ENCODE measurements at places on chromosomes 4 and X. TPM values are rescaled to one million over a fixed set of nuclear protein-coding genes. Genes with fewer than 3 reads are reported as not detected.

CFAP97 gene
- 24.0 TPM for total RNA-seq

SPRY1 gene
- total RNA-seq, result 42.2 TPM

CLGN gene
- 6.7 TPM for total RNA-seq

BRS3 gene
- total RNA-seq, result not detected

SLITRK4 gene
- 9.9 TPM for total RNA-seq

FRAS1 gene
- 20.9 TPM for total RNA-seq

SMIM43 gene
- total RNA-seq, result not detected

FAM236D gene
- not detected for total RNA-seq

DNA sequence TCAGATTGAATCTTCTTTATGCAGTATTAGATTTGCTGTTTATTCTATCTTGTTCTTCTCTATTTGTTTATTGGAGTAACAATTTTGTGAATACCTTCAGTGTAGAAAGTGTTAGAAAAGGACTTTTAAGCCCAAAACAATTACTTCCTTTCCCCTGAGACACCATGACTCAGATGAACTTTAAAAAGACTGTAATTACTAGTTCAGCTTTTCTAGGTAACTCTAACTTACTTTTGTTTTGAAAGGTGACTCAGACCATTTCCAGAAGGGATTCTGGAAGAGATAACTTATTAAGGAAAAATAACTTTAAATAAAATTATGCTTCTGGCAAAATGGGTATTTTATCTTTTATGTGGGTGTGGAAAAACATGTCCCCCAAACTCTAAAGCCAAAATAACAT, 561.5 kb upstream of the PCDH10 start:
- DNase-seq, result no peak

- DNase-seq, result no peak
These were observed 353.1 kb upstream of the BOD1L1 start for GRCh38 chr4:13980317-13981310.

DNA sequence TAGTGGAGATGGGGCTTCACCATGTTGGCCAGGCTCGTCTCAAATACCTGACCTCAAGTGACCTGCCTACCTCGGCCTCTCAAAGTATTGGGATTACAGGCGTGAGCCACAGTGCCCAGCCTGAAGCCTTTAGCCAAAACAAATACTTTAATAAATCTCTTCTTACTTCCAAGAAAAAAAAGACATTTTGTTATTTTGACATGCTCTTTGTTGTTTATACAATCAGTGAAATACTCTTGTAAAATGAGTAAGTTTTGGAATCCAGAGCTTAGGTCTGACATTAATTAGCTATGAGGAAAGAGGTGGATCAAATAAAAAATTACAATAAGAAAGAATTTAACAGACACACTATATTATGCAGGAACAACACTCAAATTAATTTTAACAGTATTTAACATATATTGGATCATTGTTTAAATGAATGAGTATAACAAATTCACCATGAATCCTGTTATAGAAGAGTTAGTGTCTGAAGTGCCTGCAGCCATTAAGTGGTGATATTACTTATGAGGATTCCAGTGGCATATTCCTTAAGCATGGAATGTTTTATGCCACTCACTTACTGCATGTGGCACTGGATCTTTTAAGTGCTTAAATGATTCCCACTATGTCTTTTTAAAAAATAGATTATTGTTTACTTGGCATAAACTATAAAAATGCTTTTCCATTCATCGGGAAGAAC, 260.1 kb upstream of the GIMD1 start:
- DNase-seq, result no peak

DNA sequence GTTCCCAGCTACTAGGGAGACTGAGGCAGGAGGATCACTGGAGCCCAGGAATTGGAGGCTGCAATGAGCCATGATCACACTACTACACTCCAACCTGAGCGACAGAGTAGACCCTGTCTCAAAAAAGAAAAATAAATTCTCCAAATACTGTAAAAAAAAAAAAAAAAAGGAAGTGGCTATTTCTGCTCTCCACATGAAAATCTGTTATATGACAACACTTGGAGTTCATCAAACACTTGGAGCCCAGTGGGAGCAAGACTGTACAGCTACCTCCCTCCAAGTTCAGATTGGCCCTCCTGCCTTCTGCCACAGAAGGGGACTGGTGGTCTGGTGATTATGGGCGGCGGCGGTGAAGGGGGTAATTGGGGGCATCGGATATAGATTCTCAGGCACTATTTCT, 9.0 kb upstream of the CLDN34 start:
- DNase-seq, result no peak

GRCh38 chr4:77665381-77666069, 59.9 kb downstream of the CXCL13 start:
- no peak for DNase-seq

DNA sequence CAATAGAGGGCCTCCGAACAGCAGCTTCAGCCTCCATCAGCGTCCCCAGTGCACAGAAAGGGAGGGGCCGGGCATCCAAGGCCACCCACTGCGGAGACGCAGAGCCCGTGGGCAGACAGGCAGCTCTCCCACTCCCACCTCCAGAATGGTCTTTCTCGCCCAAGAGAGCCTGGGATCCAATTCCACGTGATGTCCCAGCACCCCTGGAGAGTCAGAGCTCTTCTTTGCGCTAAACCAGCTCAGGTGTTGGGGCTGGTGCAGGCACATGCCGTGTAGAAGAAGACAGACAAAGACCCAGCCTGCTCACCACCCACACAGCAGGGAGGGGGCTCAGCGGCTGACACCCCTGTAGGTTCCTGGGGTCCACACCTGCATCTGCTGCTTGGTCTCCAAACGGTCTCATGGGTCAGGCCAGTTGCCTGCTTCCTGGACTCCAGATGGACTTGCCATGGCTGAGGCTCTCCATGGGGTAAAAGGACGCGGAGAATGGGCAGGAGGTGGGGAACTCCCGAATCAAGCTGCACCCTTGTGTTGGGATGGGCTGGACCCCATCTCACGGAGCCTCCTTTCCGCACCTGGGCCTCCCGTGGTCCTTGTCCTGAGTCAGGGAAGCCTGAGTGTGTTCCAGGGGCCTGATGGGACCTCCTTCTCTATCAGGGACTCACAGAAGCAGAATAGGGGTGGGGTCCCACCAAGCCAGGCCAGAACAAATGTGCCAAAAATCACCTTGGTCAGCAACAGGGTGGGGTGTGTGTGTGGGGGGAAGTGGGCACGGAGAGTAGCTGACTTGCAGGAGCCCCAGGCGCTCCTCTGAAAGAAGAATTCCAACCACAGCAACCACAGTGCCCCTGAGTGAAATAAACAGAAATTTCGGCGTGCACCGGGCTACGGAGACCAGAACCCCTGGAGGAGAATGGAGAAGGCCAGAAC, 11.6 kb upstream of the ASMTL start:
- DNase-seq, result no peak

GRCh38 chrX:140292961-140293360, 211.9 kb downstream of the SOX3 start:
- DNase-seq, result no peak

DNA sequence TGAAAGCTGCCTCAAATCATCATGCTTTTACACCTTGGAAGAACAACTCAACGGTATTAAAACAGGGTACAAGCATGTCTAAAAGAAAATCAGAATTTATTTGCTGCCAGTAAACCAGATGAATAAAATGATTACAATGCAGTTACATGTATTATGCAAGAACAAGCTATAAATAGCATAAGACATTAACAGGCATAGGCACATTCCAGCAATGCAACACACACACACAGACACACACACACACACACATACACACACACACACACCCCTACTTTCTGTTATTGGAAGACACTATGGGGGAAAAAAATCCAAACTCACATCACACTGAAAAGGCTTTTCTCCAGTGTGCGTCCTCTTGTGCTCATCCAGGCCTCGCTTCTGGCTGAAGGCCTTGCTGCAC, 212.5 kb downstream of the PRDM5 start:
- no peak for DNase-seq

GRCh38 chr4:143185253-143186107, 763 bp downstream of the USP38 start:
- DNase-seq, result peak; percentile 36

DNA sequence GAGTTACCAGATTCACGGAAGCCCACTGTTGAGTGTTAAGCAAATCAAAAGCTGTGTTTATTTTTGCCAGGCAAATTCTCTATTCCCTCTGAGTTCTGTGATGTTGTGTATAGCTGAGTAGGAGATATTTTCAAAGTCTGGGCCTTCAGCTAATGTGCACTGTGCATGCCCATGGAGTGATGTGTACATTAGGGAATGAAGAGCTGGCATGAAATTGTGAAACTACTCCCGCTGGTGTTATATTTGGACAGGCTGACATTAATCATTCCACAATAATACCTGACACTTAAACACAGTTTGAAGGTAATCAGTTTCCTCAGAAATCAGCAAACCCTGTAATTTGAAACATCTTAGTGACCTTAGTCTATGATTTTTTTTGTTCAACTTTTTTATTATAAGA, 88.1 kb upstream of the MBNL3 start:
- no peak for DNase-seq

DNA sequence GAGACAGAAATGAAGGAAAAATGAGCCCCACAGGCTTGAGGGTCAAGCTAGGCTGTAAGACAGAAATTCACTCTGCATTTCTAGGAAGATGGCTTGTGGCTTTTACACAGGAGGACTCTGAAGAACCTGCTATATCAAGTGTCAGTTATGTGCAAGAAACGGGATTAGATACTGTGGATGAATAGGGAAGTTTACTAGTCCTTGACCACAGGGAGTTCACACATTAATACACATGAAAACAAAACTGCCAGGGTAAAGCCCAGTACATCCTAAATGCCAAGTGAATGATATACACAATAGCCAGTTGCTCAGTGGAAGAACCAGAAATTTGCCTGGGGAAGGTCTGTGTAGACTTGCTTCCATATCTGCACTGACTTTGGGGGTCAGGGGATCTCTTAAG, 53.5 kb downstream of the TMEM131L start:
- no peak for DNase-seq

- no peak for DNase-seq
These were observed 97.7 kb downstream of the TMA16 start for GRCh38 chr4:163592212-163592611.

DNA sequence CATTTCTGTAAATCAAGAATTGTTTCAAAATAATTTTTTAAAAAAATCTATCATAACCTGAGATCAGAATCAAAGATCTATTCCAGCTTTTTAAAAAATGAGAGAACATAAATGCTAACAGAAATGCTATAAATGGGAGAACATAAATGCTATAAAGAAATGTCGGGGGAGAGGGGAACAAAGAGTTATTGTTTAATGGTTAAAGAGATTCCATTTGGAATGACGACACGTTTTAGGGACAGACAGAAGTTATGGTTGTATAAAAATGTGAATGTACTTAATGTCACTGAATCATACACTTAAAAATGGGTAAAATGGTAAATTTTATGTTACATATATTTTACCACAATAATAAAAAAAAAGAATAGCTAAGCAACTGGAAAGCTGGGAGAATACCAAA, 127.1 kb downstream of the ATRX start:
- no peak for DNase-seq

DNA sequence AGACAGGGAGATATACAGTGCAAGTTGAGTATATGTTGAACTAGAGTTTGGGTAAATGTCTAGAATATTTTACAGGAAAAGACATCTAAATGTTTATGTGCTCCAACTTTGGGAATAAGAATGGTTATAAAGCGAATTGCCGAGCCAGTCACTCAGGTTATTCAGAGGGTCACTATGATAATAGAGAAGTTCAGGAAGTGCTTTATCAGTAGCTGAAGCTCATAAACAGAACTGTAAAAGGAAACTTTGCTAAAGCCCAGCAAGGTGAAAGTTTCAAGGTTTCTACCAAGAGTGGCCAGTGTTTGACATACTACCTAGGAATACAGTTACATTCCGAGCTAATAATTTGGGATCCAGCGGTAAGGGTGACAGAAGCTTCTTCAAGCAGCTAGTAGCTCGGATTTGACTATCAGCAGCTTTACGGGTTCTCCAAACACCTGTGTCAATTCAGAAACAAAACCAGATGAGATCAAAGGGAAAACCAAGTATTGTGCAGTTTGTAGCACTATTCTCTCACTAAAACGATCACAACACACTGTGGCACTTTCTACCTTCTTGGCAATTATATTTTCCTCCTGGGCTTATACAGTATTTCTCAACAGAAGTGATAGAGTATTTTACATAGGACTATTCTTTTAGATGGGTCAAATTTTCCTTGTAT, 17.2 kb upstream of the BCLAF3 start:
- no peak for DNase-seq

GRCh38 chrX:110381216-110381615, 22.6 kb downstream of the RTL9 start:
- DNase-seq, result no peak

- DNase-seq, result no peak
These were observed 201.7 kb upstream of the ADAMTS3 start for GRCh38 chr4:72770708-72771107.

GRCh38 chrX:150007356-150007755, 69.1 kb upstream of the EOLA2 start:
- no peak for DNase-seq

DNA sequence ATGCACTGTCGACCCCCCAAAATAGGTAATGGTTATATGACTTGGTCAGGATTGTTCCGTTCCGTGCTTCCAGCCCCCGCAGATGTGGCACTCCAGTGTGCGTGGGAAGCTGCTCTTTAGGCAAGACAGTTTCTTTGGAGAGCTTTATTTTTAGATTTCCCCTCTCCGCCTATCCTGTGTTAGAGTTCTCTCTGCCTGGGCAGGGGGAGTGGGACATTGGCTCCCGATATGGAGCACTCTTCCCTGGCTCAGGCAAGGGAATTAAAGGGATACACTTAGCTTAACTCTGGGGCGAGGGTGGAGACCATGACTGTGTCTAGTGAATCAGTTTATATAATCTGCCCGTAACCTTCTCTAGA, 36.0 kb downstream of the DLG3 start:
- DNase-seq, result no peak

DNA sequence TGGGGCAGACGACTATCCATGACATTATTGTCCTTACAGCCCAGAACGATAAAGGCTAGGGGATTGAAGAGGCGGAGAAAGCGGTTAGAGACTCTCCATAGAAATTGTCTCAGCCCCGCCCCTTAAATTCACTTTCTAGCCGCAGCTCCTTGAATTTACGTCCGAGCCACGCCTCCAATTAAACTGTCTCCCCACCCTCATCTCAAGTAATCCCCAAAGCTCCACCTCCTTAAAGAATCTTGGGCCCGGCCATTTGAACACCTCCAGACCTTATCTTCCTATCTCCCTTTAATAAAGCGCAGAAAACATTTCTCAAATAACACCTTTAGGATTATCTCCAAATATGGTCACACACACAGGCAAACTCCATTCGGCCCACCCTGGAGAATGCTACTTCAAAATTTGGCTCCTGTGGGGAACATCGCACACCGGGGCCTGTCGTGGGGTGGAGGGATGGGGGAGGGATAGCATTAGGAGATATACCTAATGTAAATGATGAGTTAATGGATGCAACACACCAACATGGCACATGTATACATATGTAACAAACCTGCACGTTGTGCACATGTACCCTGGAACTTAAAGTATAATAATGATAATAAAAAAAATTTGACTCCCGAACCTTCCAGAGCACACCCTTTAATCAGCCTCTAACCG, 7.2 kb upstream of the MAGIX start:
- peak; percentile 77 for DNase-seq

GRCh38 chrX:115949900-115950822, 220.4 kb upstream of the AGTR2 start:
- peak; percentile 74 for DNase-seq

Measured in H7 (cell line).